ENCODE measurements at places on chromosomes 11 and 22.

- DNase-seq, result no peak
Observed at GRCh38 chr11:60204922-60205321, 22.0 kb upstream of the MS4A6A start.

GRCh38 chr22:26079009-26079408, 90.3 kb upstream of the SEZ6L start:
- no peak for DNase-seq

GRCh38 chr11:10236840-10237239, 57.2 kb downstream of the SBF2 start:
- no peak for DNase-seq

DNA sequence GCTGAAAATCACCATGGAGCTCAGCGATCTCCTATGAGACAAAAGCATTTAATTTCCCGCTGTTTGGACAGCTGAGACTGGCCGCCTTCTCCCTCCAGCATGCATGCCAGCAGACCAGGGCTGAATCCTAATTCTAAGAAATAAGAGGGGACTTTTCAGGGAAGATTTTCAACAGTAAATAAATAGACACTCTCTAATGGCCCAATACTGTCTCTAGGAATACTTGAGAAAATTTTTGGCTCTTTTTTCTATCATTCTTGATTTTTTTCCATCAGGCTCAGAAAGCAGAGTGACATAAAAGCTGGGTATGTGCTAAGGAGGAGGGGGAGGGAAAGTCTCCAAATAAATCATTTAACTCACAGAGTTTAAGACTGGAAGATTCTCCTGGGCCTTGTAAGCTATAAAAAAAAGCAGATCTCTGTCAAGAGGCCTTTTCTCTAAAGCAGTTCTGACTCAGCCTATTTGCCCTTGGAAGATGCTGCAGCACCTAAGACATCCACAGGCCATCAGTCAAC, 17.6 kb upstream of the SPON1 start:
- DNase-seq, result no peak

DNA sequence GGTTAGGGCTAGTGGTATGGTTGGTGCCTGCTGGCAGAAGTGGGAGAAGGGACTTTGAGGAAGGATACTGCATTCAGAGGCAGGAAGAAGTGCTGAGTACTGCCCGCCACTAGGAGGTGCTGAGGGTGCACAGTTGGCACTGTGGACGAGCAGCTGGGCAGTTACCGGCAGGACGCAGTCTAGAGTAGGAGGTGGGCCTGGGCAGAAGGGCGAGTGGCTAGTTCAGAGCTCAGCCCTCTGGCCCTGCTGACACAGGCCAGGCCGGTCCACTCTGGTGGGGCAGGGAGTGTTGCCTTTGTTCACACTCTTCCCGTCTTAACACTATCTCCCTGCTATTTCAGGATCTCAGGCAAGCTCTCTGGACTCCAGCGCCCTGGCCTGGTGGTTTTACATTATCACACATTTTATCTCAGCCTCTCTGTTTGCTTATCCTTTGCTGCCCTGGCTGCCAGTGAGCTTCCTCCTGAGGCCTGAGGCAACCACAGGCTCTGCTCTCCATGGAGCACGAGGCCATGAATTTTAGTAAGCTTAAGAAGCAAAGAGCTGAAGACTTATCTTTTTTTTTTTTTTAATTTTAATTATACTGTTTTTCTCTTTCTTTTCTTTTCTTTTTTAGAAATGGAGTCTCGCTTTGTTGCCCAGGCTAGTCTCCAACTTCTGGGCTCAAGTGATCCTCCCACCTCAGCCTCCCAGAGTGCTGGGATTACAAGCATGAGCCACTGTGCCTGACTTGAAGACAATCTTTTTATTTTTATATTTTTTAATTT, 26.9 kb downstream of the SNAP29 start:
- no peak for DNase-seq

DNA sequence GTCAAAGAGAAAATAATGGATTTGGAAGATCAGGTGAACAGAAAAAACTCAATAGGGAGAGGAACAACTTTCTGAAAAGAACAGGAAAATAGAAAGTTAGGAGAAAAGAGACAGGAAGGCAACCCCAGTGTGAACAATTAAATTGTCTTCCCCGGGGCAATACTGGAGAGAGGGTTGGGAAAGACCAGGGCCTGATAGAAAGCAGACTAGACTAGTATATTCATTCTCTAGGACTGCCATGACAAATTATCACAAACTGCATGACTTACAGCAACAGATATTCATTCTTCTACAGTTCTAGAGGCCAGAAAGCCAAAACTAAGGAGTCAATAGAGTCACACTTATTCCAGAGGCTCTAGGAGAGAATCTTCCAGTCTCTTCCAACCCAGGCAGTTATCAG, 482.8 kb downstream of the SOX6 start:
- DNase-seq, result no peak

All from NCI-H1417 treated with DMSO at 0.1 percent for 48 hours (cell line).